ENCODE measurements at places on chromosomes 7 and 10. TPM values are rescaled to one million over a fixed set of nuclear protein-coding genes. Genes with fewer than 3 reads are reported as not detected.

AKR1D1 gene
- total RNA-seq, result not detected

C7orf33 gene
- not detected for total RNA-seq

SDK1 gene
- total RNA-seq, result 1.8 TPM

LBX1 gene
- 1.1 TPM for total RNA-seq

ZNF365 gene
- total RNA-seq, result 10.8 TPM

GCK gene
- total RNA-seq, result not detected

IPMK gene
- 5.4 TPM for total RNA-seq

HOXA1 gene
- total RNA-seq, result not detected

- DNase-seq, result no peak
Measured at GRCh38 chr7:140972876-140973829, 41.6 kb downstream of the MRPS33 start.

- DNase-seq, result no peak
Measured at GRCh38 chr10:128150561-128150960, 24.3 kb upstream of the MKI67 start.

- no peak for DNase-seq
Measured at GRCh38 chr10:30412901-30413300, 21.1 kb upstream of the MAP3K8 start.

DNA sequence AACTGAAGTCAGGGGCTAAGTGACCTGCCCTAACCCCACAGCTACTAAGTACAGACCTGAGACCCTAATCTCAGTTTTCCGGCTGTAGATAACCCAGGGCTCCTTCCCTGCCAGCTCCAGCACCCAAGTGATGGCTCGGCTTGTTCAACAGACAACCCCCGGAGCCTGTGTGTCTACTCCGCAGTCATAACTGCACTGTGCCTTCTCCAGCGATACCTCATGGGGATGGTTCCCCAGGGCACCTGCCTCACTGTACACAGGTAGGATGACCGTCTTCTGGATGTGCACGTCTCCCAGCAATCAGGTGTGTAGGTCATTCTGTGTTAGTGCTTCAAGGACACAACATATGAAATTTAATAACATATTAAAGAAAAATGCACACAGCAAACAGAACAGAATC is 37.1 kb downstream of the CPXM2 start:
- DNase-seq, result no peak

- DNase-seq, result no peak
Measured at GRCh38 chr7:42292991-42293521, 56.0 kb upstream of the GLI3 start.

GRCh38 chr10:129799942-129800341 is 164.1 kb downstream of the EBF3 start:
- DNase-seq, result no peak

DNA sequence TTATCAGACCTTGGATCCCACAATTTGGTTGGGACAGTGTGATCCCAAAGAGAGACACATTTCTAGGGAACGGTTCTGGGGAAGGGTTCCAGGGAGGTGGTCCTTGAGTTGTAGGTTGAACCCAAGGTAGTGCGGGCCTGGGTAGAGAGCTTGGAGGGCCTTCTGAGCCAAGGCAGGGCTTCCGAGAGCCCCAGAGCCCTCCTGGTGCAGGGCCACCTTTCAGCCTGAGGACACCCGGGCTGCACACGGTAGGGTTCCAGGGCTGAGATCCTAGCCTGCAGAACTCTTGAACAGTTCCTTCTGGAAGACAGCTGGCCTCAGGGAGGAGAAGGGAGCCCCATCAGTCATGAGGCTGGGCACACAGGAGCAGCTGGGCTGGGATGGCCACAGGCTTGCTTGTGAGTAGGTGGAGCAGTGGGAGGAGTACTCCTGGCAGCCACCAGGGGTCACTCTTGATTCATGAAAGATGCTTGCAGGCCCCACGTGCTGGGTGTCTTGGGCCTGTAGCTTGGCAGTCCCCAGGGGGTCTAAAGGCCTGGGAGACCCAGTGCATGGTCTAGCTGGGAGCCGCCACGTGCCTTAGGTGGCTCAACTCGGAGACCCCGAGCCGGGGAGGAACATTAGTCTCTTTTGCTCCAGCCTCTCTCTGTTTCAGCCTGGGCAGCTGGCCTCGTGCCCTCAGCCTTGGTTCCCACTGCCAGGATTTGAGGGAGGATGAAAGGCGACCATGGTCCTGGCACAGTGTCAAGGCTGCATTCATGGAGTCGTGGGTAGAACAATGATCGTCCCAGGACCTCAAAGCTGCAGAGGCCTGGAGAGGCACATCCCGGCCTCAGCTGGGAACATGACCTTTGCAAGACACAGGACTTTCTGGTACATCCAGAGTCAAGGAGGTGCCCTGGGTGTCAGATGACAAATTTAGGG is 381.6 kb downstream of the TYW1 start:
- DNase-seq, result peak; percentile 80

- no peak for DNase-seq
Measured at GRCh38 chr10:83612746-83613145, 526.6 kb upstream of the GHITM start.

DNA sequence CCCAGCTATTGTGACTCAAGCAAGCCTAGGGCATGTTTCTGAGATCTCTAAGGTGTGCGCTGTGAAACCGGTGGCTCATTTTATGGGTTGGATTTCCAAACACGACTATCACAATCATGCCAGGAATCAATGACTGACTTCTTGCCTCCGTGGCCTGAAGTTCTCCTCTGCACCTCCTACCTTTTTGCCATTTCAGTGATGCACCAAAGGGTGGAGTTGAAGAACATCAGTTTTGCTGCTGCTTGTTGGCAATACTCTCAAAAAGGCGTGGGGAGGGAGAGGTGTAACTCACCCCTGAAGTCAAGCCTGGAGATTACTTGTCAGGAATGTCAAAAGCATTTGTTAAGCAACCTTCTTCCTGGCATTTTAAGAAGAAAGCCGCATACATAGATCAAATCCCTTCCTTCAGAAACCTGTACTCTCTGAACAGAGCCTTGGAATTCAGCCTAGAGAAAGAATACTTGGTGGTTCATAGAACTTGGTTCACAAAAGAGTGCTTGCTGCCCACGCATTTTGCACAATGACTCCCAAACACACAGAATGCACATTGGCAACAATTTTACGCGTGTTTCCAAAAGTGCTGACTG is 41.0 kb downstream of the KIAA1217 start:
- DNase-seq, result no peak

GRCh38 chr10:72248468-72249151 is 25.1 kb upstream of the DDIT4 start:
- peak; percentile 28 for DNase-seq

DNA sequence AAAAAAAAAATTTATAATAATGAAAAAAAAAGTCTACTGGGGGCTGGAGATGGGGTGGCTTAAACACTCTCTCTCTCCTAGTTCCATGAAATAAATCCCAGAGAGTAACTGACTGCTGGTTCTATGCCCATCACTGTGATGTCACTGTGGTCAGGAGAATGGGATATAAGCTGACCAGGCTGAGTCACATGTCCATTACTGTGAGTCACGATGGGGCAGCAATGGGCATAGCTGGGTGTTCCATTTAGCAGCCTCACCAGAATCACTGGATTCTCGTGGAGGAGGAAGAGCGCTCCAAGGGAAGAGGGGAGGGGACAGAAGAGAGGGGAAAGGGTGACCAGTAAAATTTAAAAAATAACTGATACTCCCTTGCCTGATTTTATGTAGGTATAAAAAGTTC is 37.1 kb downstream of the MASTL start:
- peak; percentile 99 for DNase-seq

DNA sequence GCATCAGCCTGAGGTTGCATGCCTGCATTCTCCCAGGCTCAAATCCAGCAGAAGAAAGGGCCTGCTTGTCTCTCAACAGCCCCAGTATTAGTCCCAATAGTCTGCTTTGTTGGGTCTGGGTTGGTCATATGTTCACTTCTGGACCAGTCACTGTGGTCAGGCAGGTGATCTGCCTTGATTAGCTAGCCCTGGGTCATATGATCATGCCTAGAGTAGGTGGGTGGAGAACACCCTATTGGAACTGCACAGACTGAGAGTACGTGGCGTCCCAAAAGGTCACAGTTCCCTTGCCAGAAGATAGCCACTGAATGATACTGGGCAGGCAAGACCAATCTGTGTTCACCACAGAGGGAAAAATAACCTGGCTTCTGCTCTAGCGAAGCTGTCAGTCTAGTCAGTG is 80.1 kb downstream of the SH2D4B start:
- DNase-seq, result no peak

DNA sequence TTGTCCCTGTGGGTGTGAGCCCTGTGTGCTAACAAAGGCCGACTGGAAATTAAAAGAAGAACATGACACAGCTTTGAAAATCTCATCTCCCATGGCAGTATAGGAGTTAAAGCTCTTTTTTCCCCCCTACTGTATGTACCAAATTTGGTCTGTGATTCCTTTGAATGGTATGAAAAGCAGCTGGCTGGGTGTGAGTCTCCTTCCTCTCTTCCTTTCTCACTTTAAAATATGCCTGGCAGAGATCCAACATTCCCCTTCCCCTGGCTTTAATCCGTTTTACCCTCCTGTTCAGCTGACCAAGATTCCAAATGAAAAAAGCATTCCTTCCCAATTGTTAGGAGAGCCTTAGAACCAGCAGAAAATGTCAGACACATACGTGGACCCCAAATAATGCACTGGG is 225.0 kb upstream of the CELF2 start:
- DNase-seq, result peak; percentile 6

GRCh38 chr10:36638462-36639155 is 486.8 kb upstream of the ANKRD30A start:
- DNase-seq, result no peak

DNA sequence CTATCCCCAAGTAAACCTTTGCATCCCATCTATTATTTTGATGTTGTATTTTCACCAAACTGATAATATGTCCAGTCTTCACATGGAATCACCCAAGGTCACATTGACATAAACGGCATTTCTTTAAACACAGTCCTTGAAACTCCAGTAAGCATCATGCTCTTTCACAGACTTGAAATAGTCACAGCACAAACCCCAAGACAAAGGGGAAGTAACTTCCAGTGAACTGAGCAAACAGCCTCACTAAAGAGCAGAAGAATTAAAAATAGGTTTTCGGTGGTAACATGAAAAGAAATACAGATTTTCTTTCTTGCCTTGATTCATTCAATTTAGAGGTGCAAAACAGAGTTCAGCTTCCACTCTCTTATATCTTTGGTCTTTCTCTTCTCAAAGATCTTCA is 253.7 kb downstream of the SFMBT2 start:
- no peak for DNase-seq

DNA sequence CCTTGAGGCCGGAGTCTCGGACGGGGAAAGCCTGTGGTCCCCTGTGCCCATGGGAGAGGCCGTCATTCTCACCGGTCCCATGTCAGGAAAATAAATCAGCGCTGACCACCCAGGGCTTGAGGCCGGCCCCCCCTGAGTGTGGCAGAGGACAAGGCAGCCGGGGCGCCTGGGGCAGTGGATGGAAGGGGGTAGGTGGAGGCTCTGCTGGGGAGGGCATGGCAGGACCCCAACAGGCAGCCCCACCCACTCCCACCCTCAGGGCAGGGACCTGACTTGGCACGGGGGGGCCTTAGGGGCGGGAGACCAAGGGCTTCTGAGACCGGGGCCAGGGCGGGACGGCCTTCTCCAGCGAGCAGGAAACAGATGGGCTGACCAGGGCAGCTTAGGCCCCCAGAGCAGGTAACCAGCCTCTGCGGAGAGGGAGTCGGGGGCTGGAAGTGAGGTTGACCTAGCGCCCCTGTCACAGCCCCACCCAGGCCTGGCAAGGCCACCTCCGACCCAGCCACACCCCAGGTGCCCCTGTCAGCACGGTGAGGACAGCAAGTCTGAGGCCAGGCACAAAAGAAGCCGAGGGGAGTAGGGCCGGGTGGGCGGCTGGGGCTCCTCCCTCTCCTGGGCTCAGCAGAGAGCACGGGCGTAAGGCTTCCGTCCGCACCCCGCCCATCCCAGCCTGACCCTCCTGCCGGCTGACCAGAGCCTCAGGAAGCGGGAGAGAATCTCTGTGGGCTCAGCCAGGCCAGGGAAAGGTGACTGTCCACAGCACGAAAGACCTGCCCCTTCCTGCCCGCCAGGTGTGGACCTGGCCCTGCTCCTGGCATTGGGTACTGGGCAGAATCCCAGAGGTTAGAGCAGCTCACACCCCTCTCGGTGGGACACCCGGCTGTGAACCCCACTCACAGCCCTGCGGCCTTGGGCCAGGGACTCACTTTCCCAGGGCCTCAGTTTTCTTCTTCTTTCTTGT is 87.4 kb downstream of the FOXL3 start:
- no peak for DNase-seq

- DNase-seq, result no peak
Measured at GRCh38 chr10:72612203-72612826, 13.6 kb downstream of the MICU1 start.

GRCh38 chr10:90945491-90946070 is 24.7 kb upstream of the ANKRD1 start:
- DNase-seq, result no peak

DNA sequence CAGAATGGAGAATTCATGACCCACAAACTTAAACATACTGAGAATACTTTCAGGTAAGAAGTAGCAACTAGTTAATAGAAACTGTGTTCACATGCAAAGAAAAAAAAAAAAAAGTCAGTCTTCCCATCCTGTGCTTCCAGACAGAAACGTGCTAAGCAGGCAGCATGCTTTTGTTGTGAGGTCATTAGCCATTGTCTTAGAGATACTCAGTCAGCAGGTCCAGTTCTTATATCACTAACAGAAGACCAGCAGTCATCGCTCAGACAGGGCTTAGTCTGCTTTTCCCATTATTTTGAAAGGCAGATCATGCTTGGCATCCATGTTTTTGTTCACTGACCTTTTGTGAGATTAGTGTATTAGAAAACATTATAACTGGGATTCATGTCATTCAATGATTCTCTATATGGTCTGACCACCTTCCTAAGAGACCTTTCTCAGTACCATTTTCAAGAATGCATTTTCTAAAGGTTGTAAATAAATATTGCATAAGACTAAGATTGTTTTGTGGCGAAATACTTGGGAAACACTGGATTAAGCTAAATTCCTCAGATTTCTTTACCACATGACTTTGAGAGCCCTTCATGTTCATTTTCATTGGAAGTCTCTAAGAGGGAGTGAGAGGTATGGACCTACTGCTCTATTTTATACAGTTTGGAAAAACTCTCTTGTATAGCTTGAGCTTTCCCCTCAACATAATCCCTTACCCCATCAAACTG is 45.0 kb upstream of the AGBL3 start:
- peak; percentile 66 for DNase-seq

GRCh38 chr10:12509794-12510100 is 160.4 kb downstream of the CAMK1D start:
- DNase-seq, result no peak

Measured in A172 (cell line).